Smooth muscle cell of bladder (primary cell): ENCODE measurements at places on chromosomes 2 and 18. TPM values are rescaled to one million over a fixed set of nuclear protein-coding genes. Genes with fewer than 3 reads are reported as not detected.

MC4R gene
- not detected in 2 replicates for total RNA-seq

PSMA8 gene
- not detected in 2 replicates for total RNA-seq

G6PC2 gene
- total RNA-seq, result not detected in 2 replicates

PDE11A gene
- under 0.01 TPM in 2 replicates for total RNA-seq

CEBPZOS gene
- total RNA-seq, result 9.1 and 9.4 TPM in 2 replicates

METAP1D gene
- total RNA-seq, result 4.5 and 4.6 TPM in 2 replicates

GLI2 gene
- 6.4 and 11.3 TPM in 2 replicates for total RNA-seq

CFC1 gene
- total RNA-seq, result not detected in 2 replicates

PTPN18 gene
- total RNA-seq, result 8.2 and 8.6 TPM in 2 replicates

SH3RF3 gene
- 2.6 and 3.7 TPM in 2 replicates for total RNA-seq

SLC4A3 gene
- 2.0 and 2.1 TPM in 2 replicates for total RNA-seq

IL36RN gene
- total RNA-seq, result 0.09 TPM in 1 of 2 replicates, not detected in the other

PPP1CB gene
- 154 and 181 TPM in 2 replicates for total RNA-seq

ATP6V1C2 gene
- total RNA-seq, result under 0.01 TPM in 1 of 2 replicates, not detected in the other
